Kasumi-1 (cell line): ENCODE measurements at places on chromosomes 6 and 20.

DNA sequence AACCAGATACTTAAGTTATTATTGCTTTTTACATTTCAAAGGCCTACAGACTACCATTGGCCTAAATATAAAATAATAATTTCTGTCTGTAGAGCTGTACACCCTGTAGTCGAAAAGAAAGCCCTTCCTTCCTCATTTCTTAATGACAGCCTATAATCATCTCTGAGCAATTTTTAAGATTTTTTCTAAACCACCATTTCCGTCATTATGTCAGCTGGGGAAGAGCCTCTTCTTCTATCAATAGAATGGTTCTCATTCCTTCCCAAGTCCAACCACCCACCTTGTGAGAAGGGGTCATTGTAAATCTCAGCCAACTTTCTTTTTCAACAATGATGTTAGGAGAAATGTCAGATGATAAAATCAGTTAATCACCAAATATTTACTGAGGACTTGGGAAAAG lies 91.8 kb downstream of the PLEKHG1 start:
- peak; percentile 54 for DNase-seq

DNA sequence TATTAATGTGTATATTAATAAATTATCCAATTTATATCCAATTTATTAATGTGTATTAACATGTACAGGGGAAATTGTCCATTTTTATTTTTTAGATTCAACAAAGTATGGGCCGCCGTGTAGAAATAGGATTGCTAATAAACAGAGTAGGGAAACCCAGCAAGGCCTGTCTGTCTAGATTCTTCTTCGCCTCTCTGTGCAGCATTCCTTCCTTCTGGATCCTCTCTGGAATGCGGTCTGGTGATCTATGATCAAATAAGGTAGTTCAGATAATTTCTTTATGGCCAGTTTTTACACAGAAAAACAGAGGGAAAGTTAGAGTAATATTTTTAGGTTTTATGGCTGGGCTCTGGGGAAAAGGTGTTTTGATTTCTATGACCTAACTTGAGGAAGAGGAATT lies 19.9 kb upstream of the HFE start:
- DNase-seq = no peak

DNA sequence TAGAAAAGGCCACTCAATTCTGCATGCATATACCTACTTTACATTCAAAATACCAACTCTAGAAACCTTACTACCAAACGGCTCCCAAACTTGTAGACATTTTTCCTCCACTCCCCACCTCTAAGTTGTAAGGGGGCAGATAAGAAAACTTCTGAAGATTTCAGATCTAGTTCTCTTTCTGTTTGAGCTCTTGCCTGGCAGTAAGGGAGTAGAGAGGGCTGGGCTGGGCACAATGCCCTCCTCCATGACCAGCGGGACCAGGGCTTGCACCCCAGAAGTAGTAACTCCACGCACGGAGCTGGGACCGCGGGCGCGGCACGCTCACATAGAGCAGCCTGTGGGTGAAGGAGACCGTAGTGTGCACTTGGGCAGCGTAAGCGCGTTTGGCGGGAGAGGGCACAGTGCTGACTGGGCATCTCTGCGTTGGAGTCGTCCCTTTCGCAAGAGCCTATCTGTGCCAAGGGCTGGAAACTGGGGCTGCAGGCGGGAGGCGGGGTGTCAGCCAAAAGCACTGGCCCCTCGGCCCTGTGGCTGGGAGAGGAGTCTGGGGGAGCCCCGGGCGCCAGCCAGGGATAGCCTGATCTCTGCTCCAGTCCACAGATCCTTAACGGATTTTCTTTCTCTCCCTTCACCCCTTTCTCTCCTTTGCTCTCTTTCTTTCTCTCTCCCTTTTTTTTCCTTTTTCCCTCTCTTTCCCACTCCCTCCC lies 32.4 kb downstream of the PHACTR1 start:
- DNase-seq = no peak

GRCh38 chr20:60812561-60812960 lies 439.5 kb upstream of the CDH4 start:
- DNase-seq = no peak

- DNase-seq = no peak
Measured at GRCh38 chr6:33490198-33490597, 35.8 kb downstream of the ZBTB9 start.

- DNase-seq = no peak
Measured at GRCh38 chr6:160057080-160057479, 64.5 kb upstream of the SLC22A1 start.

DNA sequence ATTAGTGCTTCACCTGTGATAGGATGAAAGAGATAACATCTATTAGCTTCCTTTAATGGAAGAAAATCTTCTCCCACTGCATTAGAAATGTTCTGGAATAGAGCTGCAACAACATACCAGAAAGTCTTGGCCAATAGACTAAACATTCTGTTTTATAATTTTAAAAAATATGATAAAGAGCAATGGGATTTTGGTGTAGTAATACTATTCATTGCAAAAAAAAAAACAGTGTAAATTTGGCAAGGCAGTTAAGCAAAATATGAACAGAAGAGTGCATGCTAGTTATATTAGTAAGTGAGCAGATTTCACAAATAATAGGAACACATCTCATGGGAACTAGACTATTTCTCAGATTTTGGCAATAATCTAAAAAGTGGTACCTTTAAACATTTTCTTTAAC lies 43.3 kb downstream of the SOX4 start:
- DNase-seq = no peak

GRCh38 chr6:89242574-89243330 lies 25.6 kb upstream of the GABRR1 start:
- peak; percentile 75 for DNase-seq

- no peak for DNase-seq
Measured at GRCh38 chr6:125828476-125829039, 37.8 kb downstream of the NCOA7 start.

DNA sequence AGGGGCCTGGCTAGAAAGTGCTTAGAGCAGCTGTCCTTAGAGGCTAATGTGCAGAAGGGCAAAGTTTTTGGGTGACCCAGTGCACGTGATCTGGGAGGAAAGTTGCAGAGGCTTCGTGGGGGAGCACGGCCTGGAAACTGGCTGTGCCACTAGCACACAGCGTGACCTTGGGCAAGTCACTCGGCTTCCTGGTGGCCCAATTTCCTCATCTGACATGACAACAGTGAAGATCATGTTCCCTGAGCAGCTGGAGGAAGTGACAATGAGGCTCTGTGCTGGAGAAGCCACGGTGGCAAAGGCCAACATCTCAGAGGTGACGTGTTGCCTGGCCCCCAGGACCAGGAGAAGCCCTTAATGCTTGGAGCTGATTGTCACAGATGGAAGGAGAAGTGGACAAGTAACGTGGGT lies 99.5 kb downstream of the FOXC1 start:
- DNase-seq = peak; percentile 45

GRCh38 chr6:155187994-155188706 lies 75.7 kb upstream of the CLDN20 start:
- DNase-seq = no peak

DNA sequence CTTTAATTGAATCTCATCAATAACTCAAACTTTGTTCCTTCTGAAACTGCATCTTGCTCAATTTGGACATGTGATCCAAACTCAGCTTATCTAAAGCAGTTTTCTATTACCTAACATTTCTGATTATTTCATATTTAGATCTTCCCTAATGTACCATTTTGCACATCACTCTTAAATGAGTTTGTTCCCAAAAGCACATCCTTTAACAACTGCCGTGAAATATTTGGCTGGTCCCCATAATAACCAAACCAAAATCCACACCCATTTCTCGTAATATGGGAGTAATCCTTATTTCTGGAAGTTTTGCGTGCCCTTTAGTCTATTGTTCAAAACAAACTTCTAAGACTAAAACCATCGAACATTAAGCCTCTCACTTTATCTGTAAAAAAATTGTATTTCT lies 94.9 kb downstream of the TASP1 start:
- no peak for DNase-seq

DNA sequence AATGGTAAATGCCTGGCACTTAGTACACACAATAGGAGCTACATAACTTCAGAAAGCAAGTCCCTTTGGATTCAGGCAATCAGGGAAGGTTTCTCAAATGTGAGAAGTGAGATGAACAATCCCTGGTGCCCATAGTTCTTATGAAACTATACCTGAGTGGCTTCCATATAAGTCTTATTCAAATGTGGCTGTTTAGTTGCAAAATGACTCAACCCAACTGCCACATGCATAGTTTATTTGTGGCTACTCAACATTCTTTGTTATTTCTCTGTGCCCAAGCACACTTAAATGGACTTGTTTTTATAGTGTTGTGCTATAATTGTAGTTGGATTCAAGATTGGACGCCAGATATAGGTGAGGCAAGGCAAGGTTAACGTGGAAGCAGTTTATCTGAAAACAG lies 93.7 kb upstream of the ATXN1 start:
- DNase-seq = no peak

DNA sequence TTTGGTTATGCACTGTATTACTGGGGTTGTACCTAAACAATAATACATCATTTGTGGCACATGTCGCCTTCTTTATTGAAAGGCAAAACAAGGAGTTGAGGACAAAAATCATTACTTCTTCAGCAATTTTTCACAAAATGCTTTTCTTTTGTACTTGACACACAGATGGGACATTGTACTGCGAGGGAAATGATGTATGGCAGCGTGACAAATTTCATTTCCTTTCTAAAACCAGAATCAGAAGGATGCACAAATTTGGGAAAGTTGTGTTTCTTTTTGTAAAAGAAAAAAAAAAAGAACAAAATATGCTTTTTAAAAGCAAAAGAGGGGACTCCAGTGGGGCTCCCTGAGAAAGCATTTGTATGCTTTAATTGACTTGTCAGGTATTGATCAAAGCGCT lies 394.0 kb upstream of the SLC35B3 start:
- no peak for DNase-seq

GRCh38 chr6:156752666-156753301 lies 24.4 kb upstream of the ARID1B start:
- DNase-seq = no peak

DNA sequence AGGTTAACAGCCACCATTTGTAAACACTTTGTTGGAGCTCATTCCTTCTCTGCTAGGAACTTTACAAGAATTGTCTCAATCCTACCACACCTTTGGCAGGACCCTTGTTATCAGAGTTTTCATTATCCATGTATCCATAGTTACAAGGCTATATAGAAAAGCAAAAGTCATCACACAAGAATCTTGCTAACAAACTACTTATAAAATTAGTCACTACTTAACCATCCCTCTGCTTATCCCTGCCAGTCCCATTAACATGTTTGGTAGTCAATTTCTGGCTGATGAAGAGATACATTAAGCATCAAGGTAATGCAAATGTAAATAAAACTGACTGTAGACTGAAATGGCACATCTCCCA lies 10.4 kb downstream of the ZSWIM3 start:
- no peak for DNase-seq

DNA sequence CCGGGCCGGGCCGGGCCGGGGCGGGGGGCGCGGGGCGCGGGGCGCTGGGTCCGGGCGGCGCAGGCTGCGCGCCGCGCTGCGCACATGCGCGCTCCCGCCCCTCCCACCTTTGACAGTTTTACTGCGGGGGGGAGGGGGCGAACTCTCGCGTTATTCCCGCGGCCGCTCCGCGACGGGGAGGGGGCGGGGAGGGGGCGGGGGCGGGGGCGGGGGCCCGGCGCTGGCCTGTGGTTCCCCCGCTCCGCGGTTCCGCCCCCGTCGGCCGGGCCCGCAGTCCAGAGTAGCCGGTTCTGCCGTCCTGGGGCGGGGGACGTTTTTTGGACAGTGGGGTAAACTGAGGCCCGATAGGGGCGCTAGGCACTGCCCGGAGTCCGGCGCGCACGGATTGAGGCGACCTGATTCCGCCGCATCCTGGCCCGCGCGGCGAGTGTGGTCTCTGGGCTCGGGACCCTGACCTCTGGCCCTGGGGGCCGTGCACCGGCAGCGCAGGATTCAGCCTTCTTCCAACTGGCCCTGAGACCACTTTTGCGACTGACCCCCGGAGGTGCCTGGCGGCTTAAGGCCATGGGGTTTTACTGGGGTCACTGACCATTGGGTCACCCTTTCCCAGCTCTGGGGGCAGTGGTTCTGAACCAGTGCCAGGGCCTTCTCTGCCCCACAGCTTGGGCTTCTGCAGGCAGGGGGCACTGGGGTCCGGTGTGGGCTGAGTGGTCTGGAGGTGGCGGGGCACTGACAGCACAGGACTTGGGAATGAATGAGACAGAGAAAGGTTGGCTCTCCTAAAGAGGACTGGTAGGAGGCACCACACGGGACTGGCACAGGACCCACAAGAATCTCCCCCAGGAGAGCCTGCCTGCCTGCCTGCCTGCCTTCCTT lies at the start of gene ZNF512B:
ZNF512B (minus strand) TSS at position 93 of the 876 bp plus-strand sequence. CDS start 1,980 bp downstream, outside the sequence.
- no peak for DNase-seq

DNA sequence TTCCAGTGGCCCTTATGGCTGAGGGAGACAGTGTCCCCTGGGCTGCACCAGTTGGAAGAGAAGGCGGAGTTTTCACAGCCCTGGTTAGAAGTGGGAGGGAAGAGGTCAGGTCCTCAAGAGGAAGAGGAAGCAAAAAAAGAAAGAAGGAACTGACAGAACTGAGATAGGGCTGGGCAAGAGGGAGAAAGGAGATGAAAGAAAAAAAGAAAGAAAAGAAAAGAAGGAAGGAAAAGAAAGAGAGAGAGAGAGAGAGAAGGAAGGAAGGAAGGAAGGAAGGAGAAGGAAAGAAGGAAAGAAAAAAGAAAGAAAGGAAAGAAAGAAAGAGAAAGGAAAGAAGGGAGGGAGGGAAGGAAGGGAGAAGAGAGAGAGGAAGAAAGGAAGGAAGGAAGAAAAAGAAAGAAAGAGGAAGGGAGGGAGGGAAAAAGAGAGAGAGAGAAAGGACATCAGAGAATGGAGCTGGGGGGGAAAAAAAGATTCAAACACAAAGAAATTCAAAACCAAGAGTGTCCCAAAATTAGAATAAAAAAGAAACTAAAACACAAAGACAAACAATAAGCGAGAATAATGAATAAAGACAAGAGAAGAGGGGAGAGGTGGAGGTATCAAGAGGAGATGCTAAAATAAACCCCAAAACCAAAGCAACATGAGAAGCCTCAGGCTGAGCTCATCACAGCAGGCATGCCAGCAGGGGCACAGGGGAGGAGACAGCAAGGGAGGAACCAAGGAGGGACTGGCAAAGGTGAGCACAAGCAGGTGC lies 5.3 kb upstream of the FUCA2 start:
- peak; percentile 51 for DNase-seq

GRCh38 chr6:47134476-47135189 lies 92.5 kb upstream of the ADGRF1 start:
- DNase-seq = peak; percentile 76

- no peak for DNase-seq
Measured at GRCh38 chr20:40134176-40134575, 554.9 kb downstream of the MAFB start.
